SJSA1 (cell line): ENCODE measurements at places on chromosomes 16 and 17. TPM values are rescaled to one million over a fixed set of nuclear protein-coding genes. Genes with fewer than 3 reads are reported as not detected.

Gene QRICH2
- 2.0 and 4.7 TPM in 2 replicates for total RNA-seq

Gene TIMP2
- 122 and 166 TPM in 2 replicates for total RNA-seq

DNA sequence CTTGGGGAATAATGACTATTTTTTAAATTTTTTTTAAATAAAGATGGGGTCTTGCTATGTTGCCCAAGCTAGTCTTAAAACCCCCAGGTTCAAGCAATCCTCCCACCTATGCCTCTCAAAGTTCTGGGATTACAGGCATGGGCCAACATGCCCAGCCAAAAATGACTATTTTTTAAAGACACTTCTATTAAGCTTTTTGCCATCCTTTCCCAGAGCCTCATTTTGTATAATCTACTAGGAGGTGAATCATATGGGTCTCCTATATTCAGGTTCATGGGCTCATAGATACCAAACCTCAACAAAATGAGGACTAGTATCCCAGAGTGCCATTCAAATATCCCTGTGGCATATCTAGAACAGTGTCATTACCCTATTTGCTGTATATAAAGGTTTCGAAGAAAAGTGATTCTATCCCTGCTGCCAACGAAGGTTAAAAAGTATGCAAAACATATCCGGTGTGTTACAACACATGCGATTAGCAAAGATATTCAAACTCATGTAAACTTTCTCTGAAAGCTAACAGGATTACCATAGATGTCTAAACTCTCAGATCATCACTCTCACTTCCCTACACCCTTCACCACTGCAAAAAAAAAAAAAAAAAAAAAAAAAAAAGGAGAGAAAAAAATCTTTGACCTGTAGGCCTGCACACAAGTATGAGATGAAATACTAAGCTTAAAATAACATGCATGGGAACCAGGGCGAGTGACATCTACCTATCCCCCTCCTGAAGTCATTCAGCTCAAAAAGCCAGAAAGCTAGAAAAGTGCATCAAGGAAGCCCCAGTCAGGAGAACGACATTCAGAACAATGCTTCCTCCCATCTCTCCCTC, 23.5 kb downstream of the XPO6 start:
- no peak for DNase-seq

DNA sequence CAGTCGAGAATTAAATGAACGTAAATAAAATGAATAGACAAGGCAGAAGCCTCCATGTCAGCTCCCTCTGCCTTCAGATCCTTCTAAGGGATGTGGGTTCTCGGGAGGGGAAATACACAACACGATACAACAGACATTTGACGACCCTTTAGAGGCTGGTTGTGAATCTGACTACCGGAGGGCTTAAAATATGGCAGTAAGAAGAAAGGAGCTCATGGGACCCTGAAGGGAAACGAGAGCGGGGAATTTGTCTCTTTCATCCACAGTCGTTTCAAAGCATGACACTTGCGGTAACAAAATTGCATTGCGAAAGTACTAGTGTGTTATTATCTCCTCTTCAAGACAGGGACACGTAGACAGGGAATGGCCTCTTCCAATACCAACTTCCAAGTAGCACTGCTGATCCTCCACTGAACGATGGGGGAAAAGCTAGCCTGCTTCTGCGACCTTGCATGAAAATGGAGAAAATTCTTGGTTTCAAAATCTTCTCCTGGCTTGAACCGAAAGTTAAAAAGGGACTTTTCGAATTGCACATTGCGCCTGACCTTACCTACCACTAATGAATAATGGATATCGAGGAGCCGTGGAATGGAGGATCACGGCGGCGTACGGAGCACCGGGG, 1.2 kb upstream of the TNRC6C start:
- no peak for DNase-seq

DNA sequence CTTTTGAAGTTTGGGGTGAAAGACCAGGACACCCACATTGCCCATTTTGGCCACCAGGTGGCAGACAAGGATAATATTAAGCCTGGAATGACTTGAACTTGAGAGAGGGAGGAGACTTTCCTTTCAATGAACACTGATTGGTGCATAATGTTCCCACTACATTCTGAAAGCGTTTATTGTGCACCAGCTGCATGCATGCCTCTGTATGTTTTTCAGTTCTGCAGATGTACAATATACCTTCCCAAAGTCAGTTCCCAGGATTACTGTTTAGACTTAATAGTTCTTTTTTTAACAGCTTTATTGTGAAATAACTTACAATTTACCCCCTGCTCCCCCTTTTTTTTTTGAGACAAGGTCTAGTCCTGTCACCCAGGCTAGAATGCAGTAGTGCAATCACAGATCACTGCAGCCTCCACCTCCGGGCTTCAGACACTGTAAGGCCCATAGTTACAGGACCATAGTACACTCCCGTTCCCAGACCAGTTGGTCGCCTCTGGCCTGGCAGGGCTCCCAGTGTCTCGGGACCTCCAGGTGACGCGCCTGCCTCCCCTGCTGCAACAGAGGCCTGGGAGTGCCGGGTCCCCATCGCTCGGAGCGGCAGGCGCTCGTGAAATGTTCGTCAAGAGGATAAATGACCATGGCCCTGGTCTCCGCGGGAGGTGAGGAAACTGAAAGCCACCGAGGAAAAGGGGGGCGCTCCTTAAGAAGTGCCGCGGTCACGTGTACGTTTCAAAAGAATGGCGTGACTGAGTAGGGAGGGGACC, 12.2 kb downstream of the CES2 start:
- DNase-seq = peak; percentile 78

DNA sequence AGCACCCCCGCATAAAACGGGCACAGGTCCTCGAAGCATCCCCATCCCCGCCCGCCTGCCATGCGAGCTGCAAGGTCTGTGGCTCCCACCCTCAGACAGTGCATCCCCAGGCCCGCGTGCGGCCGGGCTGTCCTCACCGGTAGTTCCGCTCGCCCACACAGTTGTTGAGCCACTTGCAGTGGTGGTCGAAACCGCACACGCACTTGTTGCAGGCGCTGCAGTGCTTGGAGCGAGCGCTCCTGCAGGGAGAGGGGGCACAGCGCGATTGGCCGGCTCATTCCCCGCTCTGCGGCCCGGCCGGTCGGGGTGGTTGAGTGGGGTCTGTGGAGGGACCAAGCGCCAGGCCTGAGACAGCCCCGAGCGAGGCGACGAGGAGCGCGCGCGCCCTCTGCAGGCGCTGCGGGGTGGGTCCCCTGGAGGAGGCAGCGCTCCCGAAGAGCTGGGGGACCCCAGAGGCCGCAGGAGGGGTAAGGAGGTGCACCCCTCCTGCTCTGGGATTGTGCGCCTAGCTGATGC, 6.0 kb upstream of the TPPP3 start:
- DNase-seq = peak; percentile 46
